ENCODE measurements at places on chromosomes 3 and 15. TPM values are rescaled to one million over a fixed set of nuclear protein-coding genes. Genes with fewer than 3 reads are reported as not detected.

ATP13A4 gene
- total RNA-seq: 21.1 TPM

DUOXA2 gene
- not detected for total RNA-seq

SPINT1 gene
- total RNA-seq: 3.4 TPM

ITIH4 gene
- 11.1 TPM for total RNA-seq

HEG1 gene
- total RNA-seq: 57.9 TPM

WDR93 gene
- not detected for total RNA-seq

UBE2E2 gene
- total RNA-seq: 14.7 TPM

FOXL2NB gene
- not detected for total RNA-seq

CP gene
- not detected for total RNA-seq

PTX3 gene
- not detected for total RNA-seq

TGM5 gene
- not detected for total RNA-seq

FILIP1L gene
- total RNA-seq: 0.37 TPM

TTLL13 gene
- total RNA-seq: not detected

All from Karpas-422 (cell line).